Fibroblast of lung (primary cell): ENCODE measurements at places on chromosomes 5 and 9.

DNA sequence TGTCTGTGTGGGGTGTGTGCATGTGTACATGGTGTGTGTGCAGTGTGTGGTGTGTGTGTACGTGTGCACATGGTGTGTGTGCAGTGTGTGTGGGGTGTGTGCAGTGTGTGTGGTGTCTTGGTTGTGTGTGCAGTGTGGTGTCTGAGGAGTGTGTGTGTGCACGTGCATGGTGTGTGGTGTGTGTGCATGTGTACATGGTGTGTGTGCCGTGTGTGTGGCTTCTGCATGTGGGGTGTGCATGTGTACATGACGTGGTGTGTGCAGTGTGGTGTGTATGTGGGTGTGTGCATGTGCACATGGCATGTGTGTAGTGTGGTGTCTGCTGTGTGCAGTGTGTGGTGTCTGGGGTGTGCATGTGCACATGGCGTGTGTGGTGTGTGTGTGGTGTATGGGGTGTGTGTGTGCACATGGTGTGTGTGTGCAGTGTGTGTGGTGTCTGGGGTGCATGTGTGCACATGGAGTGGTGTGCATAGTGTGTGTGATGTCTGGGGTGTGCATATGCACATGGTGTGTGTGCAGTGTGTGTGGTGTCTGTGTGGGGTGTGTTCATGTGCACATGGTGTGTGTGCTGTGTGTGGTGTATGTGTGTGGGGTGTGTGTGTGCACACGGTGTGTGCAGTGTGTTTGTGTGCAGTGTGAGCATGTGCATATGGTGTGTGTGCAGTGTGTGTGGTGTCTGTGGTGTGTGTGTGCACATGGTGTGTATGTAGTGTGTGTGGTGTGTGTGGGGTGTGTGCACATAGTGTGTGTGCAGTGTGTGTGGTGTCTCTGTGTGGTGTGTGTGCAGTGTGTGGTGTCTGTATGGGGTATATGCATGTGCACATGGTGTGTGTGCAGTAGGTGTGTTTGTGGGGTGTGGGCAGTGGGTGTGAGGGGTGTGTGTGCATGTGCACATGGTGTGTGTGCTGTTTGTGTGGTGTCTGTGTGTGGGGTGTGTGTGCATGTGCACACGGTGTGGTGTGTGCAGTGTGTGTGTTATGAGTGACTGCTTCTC, 40.6 kb upstream of the ZNG1F start:
- DNase-seq: peak; percentile 35

DNA sequence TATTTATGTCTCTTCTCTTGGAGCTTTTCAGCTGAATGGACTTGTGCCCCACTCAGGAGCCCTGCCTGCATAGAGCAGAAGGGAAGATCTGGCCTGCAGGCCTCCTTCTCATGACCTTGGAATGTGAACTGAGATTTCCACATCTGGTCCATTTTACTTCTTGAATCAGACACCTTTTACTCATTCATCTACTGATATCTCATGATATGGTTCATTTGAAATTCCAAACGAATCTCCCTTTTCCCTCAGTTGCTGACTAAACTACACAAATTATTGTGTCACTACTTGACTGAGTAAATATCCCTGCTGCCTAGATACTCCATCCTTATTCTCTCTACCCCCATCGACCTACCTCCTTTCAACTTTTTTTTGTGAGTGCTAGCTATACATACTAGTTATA, 138.7 kb downstream of the PLCXD3 start:
- peak; percentile 83 for DNase-seq

DNA sequence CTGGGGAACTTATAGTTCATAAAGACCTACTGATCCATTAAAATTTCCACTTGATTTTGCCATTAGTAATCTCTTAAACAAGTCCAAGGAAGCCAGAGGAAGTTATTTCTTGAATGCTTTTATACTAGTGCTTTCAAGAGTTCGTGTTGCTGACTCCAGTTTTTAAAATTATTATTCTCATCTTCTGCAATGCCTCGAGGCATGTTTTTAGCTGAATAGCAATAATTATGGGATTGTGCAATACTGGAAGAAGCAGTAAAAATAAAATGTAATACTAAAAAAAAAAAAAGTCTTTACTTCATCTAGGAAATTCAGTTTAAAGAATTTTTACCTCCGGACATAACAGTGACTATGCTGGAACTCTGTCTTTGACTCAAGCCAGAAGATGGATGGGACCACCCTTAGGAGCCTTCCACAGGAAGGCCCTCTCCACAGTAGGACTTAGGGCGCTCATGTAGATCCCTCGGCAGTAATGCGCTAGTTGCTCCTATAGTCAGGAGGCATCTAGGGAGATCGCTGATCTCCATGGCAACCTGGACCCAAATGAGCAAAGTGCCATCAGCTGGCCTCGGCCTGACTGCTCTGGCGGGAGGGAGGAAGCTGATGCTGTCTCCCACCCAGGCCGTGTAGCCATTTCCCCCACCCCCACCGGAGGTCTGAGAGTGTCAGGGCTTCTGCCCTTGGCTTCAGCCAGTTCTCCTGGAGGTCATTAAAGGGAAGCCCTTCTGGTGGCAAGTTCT, 56.7 kb downstream of the DAPK1 start:
- DNase-seq: no peak

DNA sequence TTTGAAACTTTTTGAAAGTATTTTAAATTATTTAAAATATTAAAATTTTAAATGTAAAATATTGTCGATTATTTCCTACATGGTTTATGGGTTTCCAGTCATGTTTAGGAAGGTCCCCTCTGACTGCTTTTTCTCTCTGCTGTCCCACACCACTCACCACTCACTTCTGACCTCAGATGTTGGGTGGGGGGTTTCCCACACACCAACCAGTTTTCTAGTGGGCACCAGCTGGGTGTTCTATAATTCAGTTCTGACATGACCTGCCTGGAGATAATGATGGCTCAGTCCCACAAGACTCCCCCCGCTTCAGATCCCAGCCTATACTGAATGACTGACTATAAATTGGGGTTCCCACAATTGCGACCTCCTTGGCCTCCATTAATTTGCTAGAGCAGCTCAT, 310.4 kb downstream of the GADD45G start:
- no peak for DNase-seq

GRCh38 chr9:126320158-126320922, 6.3 kb upstream of the MVB12B start:
- no peak for DNase-seq

GRCh38 chr5:138504799-138505198, 38.2 kb downstream of the ETF1 start:
- no peak for DNase-seq

- DNase-seq: no peak
Measured at GRCh38 chr5:146007989-146008388, 71.6 kb downstream of the SH3RF2 start.

DNA sequence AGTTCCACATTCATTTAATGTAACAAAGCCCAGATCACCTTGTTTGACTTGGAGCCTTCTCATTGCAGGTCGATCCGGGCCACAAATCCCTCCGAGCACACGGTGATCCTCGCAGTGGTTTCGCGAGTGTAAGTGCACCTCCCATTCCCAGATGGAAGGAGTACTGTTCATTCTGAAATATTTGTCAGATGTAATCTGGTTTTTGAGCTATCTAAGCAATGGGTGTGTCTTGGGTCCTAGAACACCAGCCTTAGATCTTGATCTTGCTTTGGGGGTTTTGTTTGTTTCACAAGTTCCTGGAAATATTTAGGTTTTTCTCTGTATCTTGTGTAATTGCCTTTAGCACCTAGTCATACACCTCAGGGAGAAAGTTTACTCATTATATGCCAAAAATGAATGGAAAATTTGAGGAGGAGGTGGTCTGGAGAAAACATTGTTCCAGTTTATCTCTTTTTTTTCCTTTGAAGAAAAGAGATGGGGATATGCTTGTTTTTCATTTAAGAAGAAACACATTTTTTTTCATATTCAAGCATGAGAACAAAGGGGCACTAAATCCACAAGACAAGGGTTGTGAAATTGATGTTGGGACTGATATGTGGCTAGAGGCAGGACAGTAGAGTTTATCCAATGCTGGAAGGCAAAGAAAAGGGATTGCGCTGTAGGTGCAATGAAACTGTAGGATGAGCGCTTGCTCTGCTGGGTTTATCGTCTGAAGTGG, 118.6 kb downstream of the PDE8B start:
- DNase-seq: no peak

DNA sequence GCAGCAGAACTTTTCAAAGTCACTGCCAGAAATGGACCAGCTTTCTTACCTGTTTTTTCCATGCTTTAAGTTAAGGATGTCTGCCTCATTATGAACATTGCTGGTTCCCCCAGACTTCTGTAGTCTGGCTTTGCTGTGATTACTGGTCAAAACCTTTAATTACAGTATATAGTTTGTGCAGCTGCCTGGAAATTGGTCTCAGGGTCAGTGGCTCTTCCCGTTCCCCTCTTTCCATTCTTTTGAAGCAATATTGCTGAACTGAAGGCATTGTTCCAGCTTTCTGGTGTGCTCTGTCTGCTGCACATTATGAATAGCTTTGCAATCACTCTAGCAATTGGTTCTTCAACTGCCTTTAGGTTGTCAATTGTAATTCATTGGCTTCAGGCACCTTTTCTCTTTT, 206.5 kb downstream of the ARL15 start:
- no peak for DNase-seq

- DNase-seq: peak; percentile 95
Measured at GRCh38 chr5:110900829-110901228, 162.0 kb downstream of the SLC25A46 start.

- DNase-seq: no peak
Measured at GRCh38 chr9:134716067-134716466, 74.5 kb downstream of the COL5A1 start.

GRCh38 chr5:146450002-146450401, 2.9 kb downstream of the TCERG1 start:
- DNase-seq: no peak

DNA sequence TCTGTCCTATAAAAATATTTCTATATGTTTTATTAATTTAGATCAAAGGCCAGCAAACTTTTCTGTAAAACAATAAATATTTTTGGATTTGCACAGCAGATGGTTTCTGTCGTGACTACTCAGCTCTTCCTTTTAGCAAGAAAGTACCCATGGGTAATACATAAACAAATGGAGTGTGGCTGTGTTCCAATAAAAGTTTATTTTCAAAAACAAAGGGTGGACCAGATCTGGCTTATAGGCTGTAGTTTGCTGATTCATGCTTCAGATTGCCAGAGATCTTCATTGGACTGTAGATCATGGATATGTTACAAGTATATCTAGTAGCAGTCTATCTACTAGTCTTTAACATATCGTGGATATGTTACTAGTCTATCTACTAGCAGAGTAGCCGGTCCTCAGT, 590.5 kb downstream of the CSNK1G3 start:
- DNase-seq: peak; percentile 18

DNA sequence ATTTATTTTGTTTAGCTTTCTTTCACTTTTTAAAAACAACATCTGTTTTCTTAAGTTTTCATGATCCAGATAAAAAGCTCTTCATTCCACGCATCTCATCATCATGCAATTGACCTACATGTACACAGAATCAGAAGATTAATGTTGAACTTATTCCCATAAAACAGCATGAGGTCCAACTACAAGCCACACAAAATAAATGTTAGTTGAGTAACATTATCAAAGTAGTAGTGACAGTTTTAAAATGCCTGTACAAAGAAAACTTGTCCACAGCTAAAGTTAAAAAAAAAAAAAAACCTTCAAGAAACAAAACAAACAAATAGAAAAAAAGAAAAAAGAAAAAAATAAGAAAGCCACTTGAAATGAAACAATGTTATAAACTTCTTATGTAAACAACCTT, 846.3 kb downstream of the TLE1 start:
- DNase-seq: no peak

DNA sequence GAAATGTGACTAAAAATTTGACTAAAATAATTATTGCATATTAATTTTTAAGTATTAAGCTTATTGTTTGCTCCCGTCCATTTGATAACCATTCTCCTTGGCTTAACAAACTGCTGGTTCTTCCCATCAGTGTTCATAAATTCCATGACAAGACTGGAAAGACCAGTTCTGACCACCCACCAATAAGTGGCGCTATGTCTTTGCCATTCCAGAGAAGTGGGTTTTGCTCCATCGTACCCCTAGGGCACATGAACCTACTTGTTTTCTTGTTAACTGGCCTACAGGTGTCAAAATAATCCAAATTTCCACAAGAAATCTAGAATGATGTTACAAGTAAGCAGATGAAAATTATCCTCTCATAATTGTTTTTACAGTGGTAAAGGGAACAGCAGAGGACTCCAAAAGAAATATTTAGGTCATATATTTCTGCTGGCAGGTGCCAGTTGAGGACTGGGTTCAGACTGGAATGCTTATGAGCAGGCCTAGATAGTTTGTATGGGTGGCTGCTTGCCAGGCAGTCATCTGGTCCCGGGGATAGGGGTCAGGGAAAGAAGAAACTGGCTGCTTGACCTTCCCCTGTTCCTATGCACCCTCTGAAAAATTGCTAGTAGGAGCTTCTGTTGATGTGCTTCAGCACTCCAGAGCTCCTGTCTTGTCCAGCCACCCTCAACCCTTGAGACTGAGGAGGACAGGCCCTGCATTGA, 283.1 kb upstream of the ADAMTSL1 start:
- DNase-seq: no peak

- DNase-seq: no peak
Measured at GRCh38 chr5:68435611-68436010, 220.1 kb downstream of the PIK3R1 start.

- DNase-seq: peak; percentile 62
Measured at GRCh38 chr9:98974994-98975712, 31.4 kb downstream of the COL15A1 start.

DNA sequence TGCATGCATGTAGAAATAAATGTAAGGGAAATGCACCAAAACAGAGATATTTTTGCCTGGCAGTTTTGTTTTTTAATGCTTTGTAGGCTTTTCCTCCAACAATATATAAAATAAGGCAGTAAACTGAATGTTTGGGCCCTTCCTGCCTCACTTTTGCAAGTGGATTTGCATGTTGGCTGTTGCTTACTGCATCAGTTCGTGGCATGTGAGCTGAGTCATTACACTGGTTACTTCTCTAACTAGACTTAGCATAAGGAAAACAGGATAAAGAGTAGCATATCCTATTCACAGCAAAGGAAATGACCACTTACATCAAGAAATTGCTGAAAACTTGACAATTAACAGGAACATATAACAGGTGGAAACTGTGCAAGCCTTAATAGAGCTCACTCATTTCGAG, 113.4 kb downstream of the TLE1 start:
- peak; percentile 66 for DNase-seq

- no peak for DNase-seq
Measured at GRCh38 chr9:126389992-126390391, 63.4 kb downstream of the MVB12B start.

DNA sequence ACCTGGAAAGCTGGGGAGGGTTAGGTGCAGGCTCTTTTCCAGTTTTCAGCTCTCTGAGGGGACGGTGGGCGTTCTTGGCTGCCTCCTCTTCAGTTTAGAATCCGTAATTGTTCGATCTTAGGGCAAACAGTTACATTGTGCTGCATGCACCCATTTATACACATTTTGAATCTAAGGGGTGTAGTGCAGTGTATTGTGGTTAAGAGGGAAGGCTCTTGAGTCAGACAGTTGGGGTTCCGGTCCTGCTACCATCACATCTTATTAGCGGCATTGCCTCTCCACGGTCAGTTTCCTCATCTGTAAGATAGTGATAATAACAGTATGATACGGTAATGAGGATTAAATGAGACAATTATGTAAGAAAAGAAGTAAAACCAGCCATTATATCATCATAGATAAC, 625 bp downstream of the EXOSC2 start:
- DNase-seq: no peak
